Ureter (tissue), 1 donor: ENCODE measurements at places on chromosomes 4 and X. TPM values are rescaled to one million over a fixed set of nuclear protein-coding genes. Genes with fewer than 3 reads are reported as not detected.

Gene TMEM35A
- 11.5 TPM for total RNA-seq

DNA sequence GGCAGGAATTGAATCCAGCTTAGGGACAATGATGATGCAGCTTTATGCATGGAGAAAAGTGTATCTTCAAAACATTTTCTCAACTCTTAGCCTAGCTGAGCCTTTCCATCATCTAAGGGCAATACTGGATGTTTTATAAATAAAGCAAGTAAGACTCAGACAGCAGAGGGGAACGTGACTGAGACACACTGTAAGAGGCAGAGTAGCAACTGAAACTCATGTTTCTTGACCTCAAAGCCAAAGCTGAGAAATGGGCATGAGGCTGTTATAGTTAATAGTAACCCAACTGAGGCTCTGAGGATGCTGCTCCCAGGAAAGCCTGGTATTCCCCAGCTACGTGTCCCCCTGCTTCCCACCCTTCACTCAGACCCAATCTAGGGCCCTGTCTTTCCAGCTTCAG lies 44.6 kb downstream of the ARHGEF9 start:
- no peak for DNase-seq

DNA sequence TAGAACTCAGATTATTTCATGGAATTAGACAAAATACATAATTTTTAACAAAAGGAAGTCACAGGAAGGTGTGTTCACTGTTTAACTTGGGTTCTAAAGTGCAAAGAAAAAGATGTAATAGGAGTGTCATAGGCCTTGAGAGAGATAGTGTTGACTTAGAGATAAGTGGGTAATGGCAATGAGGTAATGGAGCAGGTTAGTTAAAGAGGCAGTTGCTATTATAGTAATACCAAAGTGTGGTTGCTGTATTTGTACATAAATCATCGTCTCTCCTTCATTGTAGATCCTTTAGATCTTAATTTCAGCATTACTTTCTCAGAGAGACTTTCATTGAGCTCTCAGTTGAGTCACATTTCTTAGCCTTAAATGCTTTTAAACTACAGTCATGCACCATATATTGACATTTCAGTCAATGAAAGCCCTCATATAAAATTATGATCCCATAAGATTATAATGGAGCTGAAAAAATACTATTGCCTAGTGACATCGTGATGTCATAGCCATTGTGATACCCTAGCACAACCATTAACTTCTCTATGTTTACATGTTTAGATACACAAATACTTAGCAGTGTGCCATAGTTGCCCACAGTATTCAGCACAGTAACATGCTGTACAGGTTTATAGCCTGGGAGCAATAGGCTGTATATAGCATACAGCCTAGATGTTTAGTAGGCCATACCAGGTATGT lies 245.4 kb downstream of the ADGRL3 start:
- DNase-seq, result no peak

DNA sequence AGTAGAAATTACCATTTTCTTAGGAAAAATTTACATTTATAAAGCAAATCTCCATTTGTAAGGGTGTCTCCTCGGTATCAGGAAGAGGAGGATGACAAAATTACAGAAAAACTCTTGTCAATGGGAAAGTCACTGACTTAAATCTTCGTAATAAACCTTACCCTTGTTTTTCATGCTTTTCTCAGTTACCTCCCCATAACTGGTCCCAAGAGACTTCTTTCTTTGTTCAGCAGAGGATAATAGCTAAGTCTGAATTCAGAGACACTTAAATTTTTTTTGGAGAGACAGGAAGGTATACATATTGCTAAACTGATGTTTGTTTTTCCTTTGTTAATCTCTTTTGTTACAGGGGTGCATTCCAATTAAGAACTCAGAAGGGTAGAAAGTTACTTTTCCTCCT lies 125.5 kb upstream of the JADE1 start:
- DNase-seq, result no peak

GRCh38 chr4:73866246-73866645 lies 2.9 kb upstream of the CXCL1 start:
- DNase-seq, result no peak
